ENCODE measurements at places on chromosomes 1 and 21.

DNA sequence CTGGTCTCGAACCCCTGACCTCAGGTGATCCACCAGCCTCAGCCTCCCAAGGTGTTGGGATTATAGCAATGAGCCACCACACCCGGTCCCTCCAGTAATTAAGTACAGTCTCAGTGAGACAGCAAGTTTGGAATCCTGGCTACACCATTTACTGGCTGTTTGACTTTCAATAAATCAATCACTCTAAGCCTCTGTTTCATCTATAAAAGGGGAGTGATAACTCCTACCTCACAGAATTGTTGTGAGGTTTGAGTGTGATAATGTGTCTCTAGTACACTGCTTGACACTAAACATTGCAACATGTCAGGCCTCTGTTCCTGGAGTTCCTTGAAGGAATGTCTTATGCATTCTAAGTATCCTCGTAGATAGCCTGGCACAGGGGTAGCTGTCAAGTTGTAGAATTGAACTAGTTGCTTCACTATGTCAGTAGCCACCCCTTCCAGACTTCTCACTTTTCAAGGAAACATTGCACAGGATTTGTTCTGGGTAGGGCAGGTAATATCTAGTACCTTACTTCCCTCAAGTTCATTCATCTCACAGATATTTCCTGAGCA lies 12.4 kb downstream of the ENTREP3 start:
- DNase-seq: no peak

DNA sequence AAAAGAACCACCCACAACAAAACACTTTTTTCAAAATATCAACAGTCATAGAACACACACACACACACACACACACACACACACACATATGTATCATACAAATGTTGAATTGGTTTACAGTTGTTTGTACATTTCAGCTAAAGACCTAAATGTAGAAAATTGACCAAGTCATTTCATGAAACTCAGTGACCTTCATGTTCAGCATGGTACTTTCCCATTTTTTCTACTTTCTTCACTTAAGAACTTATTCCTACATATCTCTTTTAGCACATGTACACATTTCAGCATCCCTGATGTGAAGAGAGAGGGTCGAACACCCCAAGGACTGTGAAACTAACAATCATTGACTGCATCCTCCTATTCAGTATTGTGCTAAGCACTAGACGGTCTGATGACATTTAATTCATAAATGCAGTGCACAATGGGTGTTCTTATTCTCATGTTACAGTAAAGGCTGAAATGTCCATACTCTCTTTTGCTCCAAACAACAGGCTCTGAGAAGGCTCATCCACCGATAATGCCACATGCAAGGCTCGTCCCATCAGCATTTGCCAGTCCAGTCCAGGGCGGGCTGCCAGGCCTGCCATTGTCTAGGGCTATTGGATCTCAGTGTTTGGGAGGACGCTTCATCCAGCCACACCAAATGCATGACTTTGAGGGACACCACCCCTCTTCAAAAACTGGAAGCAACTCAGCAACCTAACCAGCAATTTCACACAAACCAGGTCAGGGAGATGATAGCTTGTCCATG lies 150.1 kb upstream of the RUNX1 start:
- no peak for DNase-seq

DNA sequence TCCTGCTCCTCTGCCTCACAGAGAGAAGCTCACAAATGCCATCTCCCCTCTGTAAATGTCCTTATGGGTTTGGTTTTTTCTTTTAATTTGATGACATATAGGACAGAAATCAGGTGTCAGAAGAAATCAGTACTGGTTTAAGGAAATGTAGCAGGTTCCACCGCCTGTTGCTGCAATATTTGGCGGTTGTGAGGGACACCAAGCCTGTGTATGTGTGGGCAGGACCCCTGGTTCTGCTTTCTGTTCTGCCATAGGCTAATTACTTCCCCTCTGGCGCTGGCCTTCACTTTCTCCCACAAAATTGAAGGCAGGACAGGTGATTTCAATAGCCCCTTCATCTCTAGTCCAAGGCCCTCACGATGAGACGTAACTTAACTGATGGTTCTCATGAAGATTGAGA lies 69.2 kb downstream of the PRDM2 start:
- no peak for DNase-seq

DNA sequence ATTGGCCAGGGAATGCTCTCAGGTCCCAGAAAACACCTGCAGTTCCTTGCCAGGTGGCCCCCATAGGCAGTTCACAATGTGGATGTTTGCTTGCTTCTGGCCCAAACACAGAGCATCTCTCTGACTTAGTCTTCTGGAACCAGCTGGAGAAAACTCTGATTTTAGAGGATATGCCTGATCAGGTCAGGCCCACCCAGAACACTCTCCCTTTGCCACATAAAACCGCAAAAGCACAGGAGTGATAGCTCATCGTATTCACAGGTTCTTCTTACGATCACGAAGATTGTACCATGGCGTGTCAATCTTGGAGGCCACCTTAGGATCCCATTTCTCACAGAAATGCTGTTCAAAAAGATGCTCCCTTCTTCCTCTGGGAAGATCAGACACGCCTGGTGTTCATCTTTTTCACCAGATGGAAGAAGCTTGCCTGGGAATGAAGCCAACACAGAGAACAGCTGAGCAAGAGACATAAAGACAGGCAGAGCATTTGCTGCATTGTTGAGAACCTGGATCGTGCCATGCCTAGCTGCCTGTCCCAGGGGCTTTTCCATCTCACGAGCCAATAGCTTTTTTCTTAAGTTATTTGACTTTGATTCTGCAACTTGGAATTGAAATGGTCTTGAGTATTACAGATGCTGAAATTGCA lies 11.6 kb upstream of the CD247 start:
- DNase-seq: no peak

GRCh38 chr1:246587032-246587431 lies 20.8 kb downstream of the CNST start:
- no peak for DNase-seq

- DNase-seq: no peak
Observed at GRCh38 chr1:19941206-19941568, 17.8 kb upstream of the PLA2G2E start.

DNA sequence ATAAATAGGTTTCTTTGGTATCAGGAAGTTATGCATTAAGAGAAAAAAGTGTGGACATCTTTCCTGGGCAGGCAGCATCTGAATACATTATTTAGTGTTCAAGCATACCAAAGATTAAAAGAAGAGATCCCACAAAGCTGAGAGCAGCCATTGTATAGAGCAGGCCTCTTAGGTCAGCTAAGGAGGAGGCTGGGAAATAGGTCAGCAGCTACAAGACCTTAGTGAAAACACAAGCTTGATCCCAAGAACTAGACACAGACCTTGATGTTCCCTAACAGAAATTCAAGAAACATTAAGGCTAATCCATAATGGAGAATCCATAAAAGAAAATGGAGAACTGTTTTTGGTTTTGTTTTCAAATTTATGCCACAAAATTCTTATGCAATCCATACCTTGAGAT lies 135.3 kb upstream of the DPT start:
- no peak for DNase-seq

DNA sequence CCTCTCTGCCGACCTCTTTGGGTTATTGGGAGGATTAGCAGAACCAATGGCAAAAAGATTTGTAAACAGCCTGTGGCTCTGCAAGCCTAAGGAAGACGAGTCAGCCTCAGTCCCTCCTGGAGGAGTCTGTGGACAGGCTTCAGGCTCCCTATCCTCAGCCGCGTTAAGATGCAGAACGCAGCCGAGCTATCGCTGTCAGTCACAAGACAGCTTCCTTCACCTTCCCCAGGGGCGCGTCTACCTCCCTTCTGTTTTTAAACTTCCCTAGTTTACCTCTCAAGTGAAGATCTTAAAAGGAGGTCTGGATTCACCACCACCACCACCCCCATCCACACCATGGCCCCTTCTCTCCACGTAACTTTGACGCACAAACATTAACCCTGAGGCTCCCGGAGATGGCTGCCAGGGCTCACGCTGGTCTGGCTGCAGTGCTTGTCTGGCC lies 738 bp downstream of the CAMK1G start:
- DNase-seq: no peak

- no peak for DNase-seq
Observed at GRCh38 chr1:75353051-75353450, 218.9 kb downstream of the LHX8 start.

DNA sequence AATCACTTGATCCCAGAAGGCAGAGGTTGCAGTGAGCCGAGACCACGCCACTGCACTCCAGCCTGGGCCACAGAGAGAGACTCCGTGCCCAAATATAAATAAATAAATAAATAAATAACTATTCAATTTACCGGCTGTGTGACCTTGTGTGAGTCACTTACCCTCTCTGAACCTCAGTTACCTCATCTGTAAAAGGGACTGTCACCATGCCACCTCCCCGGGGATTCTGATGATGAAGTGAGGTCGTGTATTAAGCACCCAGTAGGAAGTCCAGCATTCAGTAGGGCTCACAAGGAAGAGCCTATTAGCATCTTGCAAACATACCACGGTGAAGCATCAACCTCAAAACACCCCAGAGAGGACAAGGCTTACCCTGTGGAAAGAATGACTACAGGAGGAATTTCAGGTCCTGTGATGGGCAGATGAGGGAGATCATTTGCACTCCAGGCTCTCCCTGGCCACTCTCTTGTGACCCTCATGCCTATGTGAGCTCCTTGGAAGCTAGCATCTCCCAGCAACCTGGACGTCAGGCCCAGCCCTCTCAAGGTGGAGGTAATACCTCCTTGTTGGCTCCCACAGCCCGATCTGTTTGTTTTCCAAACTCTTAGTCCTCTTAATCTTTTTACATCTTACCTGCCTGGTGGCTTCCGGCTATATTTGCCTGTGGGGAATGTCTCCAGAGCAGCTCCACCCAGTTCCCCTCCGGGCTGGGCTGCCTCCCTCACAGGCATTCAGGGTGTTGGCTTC lies 7.6 kb upstream of the C1QA start:
- no peak for DNase-seq

GRCh38 chr21:36539434-36540150 lies 59.7 kb upstream of the CLDN14 start:
- no peak for DNase-seq

DNA sequence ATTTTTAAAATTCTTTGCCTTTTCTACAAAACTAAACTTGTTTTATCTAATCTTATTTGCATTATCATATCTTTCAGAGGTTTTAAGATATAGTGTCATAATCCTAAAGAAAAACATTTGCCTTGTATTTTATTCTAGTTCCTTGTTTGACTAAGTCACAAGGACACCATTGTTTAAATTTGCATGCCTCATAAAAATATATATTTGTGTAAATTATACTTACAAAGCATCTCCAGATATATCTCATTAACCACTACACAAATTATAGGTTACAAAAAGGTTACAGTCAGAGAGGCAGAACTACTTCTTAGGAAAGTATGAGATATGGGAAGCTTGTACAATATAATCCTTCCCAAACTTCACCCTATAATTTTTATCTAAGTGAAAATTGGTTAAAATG lies 4.2 kb upstream of the RGS13 start:
- no peak for DNase-seq

GRCh38 chr1:2277741-2278488 lies 49.8 kb downstream of the SKI start:
- DNase-seq: no peak

- no peak for DNase-seq
Observed at GRCh38 chr1:18001725-18002124, 105.9 kb upstream of the IGSF21 start.

GRCh38 chr1:209564849-209565248 lies 18.7 kb upstream of the CAMK1G start:
- DNase-seq: no peak

- DNase-seq: no peak
Observed at GRCh38 chr1:3103967-3104677, 35.1 kb downstream of the PRDM16 start.

DNA sequence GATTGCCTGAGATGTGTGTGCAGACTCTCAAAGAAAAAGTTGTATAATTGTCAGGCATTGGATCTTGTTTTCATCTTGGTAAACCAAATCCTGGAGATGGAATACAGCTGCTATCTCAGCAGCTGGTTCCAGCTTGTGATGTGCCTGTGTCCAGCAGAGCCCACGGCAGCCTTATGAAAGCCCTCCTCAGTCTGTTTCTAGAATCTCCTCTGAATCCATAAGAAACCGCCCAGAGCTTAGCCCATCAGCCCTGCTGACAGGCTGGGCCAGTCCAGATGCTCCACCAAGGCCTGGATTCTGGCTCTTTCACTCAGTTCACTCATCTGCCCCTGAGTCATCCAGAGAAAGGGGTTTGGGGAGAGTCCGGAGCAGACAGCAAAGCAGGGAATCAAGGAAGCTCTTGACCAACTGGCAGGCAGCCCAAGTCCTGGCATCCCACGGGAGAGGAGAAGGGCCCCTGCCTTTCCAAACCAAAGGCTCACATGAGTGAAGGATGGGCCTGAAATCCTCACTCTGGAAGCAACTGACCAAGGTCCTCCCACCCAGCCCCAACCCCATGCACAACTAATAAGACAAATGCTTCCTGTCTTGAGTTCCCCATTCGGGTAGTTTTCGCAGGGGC lies 45.7 kb downstream of the NAV1 start:
- DNase-seq: no peak

DNA sequence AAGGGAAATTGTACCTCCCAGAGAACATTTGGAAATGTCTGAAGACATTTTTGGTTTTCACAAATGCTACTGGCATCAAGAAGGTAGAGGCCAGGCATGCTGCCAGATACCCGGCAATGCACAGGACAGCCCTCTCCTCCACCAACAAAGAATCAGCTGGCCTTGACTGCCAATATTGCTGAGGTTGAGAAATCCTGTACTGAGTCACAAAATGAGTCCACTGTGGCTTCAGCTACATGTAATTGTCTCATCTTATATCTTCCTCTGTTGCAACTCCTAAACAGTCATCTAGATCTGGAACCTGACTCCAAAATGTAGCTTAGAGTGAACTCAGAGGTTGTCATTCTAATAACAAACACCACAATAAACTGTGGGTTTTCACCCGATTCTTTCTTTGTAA lies 327.5 kb upstream of the POGK start:
- no peak for DNase-seq

GRCh38 chr1:117188816-117189437 lies 21.8 kb downstream of the VTCN1 start:
- no peak for DNase-seq

GRCh38 chr1:33388805-33389771 lies 41.8 kb downstream of the PHC2 start:
- no peak for DNase-seq

DNA sequence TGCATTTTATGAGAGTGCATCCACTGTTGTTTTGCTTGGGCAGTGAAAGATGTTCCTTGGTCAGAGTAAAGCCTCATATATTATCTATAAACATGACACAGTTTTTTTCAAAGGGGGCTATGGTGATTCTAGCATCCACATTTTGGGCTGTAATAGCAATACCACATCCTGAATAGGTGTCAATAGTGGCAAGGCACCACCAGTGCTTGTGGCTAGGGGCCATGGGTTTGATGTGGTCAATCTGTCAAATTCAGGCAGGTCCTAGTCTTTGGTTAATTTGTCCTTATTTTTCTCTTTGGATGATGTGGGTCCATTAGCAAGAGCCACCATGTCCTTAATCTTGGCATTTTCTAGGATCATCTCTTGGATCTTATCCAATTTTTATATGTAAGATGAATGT lies 13.1 kb downstream of the CD1E start:
- DNase-seq: no peak

DNA sequence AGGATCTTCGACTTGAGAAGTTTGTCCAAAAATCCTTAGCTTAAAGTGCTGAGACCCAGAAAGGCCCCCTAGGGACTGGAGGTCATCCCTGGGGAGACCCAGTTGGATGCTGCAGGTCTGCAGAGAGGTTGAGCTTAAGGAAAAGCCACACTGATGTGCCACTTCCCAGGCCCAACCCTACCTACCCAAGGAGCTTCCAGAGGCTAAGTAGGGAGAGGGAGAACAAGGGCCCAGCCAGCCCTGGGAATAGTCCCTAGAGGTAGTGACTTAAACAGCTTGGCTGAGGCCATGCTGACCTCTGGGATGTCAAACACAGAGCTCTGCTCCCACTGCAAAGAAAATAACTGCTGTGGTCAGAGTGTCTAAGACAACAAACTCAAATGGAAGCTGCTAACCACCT lies 693.7 kb downstream of the MATN1 start:
- DNase-seq: no peak

Measured in stimulated activated CD4-positive, alpha-beta T cell treated with anti-CD3 and anti-CD28 coated beads, Interleukin-4, amount 100 ng/mL, for 1 hour (primary cell).